ENCODE measurements at places on chromosomes 5 and 9.

DNA sequence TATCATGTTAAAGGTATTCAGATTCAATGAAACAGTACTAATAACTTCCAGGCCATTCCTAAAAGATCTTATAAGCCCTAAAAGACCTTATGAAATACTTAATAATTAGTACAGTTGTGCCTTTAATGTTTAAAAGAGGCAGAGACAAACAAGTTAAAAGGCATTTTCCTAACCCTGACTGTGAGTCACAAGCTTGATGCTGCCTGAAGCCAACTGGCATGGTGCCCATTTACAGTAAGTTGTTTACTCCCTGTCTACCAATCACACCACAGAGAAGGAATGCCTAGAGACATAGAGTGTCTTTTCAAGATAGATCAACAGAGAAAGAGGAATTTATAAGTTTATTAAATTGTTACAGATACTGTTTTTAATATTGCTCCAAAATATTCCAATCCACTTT is 47.8 kb downstream of the NR3C1 start:
- DNase-seq = peak; percentile 95

DNA sequence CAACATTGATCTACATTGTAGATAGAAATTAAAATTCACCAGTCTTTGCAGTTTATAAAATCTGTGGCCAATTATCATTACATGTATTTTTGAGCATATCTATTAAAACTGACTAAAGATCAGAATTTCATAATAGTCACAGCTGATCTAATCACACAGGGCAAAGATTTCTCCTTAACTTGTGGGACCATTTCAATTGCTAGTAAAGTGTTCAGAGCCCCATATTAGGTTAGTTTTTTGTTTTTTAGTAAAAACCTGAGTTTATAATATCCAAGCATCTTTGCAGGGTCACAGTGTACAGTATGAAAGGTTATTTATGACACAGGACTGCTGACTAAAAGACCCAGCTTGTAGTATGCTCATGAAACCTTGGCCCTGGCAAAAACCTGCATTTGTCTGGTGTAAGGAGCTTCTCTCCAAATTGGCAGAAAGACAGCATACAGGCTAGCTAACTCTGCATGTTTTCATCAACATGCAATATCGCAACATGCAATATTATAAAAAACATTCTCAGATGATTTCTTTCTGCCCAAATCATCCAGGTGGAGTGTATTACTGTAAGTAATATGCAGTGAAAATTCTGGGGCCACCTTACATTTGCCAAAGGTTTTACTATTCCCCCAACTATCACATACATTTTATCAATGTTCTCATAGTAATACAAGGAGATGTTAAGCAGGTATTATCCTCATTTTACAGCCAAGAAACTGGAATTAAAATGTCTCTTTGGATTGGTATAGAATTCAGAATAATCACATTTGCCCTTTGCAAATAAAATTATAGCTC is 37.7 kb upstream of the ALDH1A1 start:
- DNase-seq = no peak

- no peak for DNase-seq
Measured at GRCh38 chr9:80233906-80234305, 662.1 kb downstream of the TLE4 start.

- DNase-seq = no peak
Measured at GRCh38 chr9:36934478-36935065, 99.5 kb downstream of the PAX5 start.

GRCh38 chr5:156331181-156331580 is 4.2 kb downstream of the SGCD start:
- DNase-seq = no peak

DNA sequence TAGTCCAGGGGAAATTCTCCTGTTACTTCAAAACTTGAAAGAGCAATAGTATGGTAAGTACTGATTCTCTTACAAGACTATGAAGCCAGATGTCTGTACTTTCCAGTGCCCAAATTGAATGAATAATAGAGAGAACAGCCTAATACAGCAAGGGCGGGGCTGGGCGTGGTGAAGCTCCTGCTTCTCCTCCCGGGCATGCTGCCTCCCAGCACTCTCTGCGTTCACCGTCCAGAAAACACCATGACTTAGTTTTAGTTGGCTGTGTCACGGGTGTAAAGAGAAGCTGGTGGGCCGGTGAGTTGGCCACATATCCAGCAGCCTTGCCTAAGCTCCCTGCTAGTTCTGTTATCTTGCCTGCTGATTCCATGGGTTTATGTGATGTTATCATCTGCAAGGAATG is 40.7 kb upstream of the ADAMTS2 start:
- no peak for DNase-seq

GRCh38 chr5:31232273-31232888 is 38.9 kb downstream of the CDH6 start:
- DNase-seq = peak; percentile 62

DNA sequence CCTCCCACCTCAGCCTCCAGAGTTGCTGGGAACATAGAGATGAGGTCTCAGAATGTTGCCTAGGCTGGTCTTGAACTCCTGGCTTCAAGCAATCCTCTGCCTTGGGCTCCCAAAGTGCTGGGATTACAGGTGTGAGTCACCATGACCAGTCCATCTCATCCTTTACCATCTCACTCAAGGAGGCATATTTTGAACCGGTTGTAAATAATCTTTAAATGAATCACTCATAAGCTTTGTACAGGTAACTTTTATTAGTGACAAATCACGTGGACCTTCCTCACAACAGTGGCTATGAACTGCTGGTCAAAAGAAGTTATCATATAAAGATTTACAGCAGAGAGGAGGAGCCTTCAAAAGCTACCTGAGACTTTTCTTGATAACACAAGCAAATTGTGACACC is 70.7 kb downstream of the RFK start:
- DNase-seq = peak; percentile 81

- no peak for DNase-seq
Measured at GRCh38 chr5:31901807-31902530, 263.0 kb downstream of the PDZD2 start.

DNA sequence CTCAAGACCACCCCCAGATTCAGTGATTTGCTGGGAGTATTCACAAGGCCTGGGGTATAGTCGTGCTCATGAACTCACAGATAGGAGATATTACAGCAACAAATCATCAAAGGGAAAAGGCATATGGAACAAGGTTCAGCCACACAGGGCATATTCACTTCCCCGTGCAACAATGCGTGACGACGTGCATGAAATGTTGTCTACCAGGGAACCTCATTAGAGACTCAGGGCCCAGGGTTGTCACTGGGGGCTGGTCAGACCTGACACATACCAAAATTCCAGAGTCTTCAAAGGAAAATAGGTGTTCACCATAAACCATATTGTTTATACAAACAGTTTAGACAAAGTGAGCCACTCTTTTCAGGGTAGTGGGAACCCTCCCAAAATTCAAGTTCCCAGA is 212.4 kb downstream of the RFK start:
- no peak for DNase-seq

- no peak for DNase-seq
Measured at GRCh38 chr9:135012166-135012565, 75.3 kb upstream of the OLFM1 start.

- DNase-seq = no peak
Measured at GRCh38 chr5:63650581-63650980, 311.7 kb downstream of the HTR1A start.

DNA sequence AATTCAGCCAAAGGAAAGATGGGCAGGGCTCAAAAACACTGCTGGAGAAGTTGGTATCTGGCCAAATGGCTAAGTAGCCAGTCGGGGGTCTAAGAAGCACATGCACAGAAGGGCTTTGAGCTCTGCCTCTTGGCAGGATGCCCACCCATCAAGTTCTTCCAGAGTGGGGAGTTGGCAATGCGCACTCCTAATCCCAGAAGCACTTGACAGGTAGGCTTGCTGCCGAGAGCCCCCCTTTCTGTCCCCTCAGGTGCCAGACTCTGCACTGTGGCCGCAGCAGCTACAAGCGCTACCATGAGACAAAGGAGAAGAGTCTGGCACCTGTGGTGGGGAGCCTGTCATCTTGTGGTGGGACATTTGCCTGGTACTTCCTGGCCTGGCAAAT is 252.9 kb upstream of the SLC24A2 start:
- DNase-seq = no peak

DNA sequence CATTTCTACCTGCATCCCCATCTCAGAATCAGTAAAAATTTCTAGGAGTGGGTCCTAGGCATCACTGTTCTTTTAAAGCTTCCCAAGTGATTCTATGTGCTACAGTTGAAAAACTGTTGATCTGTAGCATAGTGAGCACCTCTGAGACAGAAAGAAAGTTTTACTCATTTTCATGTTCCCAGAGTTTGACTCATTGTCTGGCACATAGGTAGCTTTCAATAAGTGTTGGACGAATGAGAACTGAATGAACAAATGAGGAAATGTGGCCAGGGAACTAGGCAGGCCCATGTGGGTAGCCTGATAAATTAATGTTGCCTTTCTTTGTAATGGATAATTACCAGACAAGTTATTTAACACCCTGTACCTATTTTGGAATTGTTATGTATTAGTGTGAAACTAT is 33.8 kb downstream of the RNF180 start:
- no peak for DNase-seq

- no peak for DNase-seq
Measured at GRCh38 chr9:133429641-133430161, 7.5 kb downstream of the ADAMTS13 start.

DNA sequence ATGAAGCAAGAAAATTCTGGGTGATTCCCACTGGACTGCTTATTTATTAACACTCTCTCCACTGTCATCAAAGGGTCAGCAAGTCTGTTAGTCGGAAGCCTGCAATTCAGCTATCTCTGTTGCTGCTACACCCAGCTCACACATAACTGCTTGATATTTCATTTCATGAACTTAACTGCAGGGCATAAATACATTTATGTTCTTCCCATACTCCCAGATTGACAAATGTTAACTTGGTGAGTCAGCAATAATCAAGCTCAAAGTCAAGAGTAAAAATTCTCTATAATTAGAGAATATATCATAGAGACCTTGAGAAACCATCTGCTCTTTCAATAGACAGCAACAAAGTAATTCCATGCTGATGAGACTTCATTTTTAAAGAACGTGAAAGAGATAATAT is 198.8 kb downstream of the ADAMTS12 start:
- DNase-seq = no peak

DNA sequence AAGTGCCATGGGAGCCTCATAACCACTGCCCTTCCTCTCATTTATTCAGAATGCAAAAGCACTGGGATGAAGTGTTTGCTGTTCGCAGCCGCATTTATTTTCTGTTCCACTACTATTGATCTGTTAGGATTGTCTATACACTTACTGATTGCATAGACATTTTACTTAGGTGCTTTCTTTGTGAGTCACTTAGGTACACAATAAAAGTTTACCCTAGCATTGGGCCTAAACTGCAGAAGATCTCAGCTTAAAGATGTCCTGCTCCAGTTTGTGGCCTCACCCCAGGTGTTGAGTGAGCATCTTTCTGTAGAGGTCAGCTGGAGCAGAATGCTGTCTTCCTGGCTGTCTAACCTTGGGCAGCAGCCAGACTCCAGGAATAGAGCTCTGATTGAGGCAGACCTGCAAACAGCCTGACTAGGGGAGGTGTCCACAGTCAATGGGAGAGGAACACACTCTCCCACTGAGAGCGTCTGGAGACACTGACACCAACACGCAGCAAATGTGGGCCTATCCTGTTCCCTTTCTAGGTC is 54.0 kb downstream of the GPR21 start:
- no peak for DNase-seq

DNA sequence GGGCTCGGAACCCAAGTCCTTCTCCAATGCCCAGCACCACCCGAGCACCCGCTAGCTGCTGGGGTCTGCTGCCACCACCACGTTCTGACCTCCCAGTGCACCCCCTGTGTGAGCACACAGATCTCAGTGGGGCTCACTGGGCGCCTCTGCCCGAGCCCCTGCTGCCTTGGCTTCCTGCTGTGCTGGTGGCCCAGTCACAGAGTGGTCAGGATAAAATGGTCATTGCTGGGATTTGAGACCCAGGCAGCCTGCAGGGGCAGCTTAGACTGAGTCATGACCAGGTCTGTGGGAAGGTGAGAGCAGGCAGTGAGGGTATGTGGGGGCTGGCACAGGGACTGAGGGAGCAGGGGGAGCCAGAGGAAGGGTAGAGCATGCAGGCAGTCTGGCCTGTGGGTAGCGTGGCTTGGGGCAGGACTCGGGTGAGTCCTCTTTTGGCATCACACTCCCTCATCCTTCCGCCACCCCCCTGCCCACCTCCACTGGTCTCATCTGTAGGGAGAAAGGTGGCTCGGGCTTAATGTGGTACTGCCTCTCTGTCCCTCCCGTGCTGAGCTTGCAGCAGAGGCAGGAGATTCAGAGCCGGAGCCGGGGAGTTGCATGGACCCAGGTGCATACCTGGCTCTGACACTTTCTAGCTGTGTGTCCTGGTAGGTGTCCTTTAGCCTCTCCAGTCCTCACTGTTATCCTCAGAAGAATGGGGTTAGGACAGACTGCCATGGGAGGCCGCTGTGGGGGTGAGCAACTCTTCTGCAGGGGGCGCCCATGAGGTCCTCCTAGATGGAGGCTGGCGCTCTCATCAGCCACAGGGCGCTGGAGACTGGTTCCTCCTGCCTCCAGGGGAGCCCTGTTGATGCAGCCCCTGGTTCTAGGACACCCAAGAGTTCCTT is 32.1 kb downstream of the USP20 start:
- no peak for DNase-seq

GRCh38 chr5:138819081-138819480 is 56.1 kb downstream of the LRRTM2 start:
- no peak for DNase-seq

DNA sequence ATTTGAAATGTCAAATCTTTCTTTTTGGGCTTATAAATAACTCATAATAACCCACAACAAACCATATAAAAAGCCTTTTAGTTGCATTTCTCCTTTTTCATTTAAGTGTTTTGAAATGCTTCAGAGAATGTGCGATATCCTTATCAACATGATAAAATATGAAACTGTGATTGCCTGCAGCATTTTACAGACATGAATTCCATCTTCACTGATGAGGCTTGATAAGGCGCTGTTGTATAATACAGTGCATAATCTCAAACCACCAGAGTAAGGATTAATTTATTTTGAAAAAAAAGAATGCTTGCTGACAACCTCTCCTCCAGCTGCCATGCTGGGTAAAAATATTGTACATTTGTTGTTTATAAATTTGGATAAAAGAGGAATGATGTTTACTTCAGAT is 216.8 kb downstream of the PBX3 start:
- no peak for DNase-seq

- DNase-seq = no peak
Measured at GRCh38 chr9:75069171-75069570, 18.8 kb downstream of the NMRK1 start.

DNA sequence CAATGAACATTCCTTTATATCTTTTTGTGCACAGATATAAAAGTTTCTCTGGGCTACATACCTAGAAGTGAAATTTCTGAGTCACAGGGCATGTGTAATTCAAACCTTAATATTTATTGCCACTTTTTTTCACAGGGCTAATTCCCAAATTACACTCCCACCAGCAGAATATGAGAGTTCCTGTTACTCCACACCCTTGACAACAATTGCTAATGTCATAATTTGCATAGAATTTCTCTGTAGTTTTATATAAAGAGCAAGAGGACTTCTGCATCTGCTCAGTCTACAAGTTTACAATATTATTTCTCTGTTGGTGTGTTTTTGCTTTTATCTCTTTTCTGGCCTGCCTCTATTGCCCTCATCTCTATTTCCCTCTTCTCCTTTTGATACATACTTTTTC is 518.5 kb downstream of the ZNF608 start:
- DNase-seq = no peak

- DNase-seq = peak; percentile 50
Measured at GRCh38 chr5:43042626-43043399, 2.7 kb upstream of the ANXA2R start.

GRCh38 chr9:81827616-81828296 is 100.5 kb upstream of the SPATA31D4 start:
- DNase-seq = no peak

GRCh38 chr5:95177456-95177855 is 107.4 kb downstream of the MCTP1 start:
- DNase-seq = no peak

- no peak for DNase-seq
Measured at GRCh38 chr5:54362992-54363625, 52.7 kb upstream of the ARL15 start.

Measured in bronchial epithelial cell (primary cell).